ENCODE measurements at places on chromosomes 16 and 17. TPM values are rescaled to one million over a fixed set of nuclear protein-coding genes. Genes with fewer than 3 reads are reported as not detected.

GNGT2 gene
- total RNA-seq: not detected

PRRT2 gene
- total RNA-seq: 0.16 TPM

FAM171A2 gene
- 7.2 TPM for total RNA-seq

SLC5A11 gene
- total RNA-seq: not detected

TEKT1 gene
- total RNA-seq: not detected

CA4 gene
- not detected for total RNA-seq

PMFBP1 gene
- total RNA-seq: not detected

NOXO1 gene
- total RNA-seq: 0.32 TPM

CLEC3A gene
- not detected for total RNA-seq

KRTAP17-1 gene
- total RNA-seq: not detected

MEAK7 gene
- 12.3 TPM for total RNA-seq

TNFRSF13B gene
- not detected for total RNA-seq

TBC1D3K gene
- not detected for total RNA-seq

MYO15A gene
- total RNA-seq: 0.72 TPM

MT1E gene
- 78.9 TPM for total RNA-seq

KRT9 gene
- not detected for total RNA-seq

TNS4 gene
- total RNA-seq: 0.16 TPM

PPM1E gene
- 0.32 TPM for total RNA-seq

AXIN2 gene
- 11.7 TPM for total RNA-seq

METRNL gene
- 51.5 TPM for total RNA-seq

All from cardiac atrium fibroblast (primary cell).